ENCODE measurements at places on chromosomes 11 and 22. TPM values are rescaled to one million over a fixed set of nuclear protein-coding genes. Genes with fewer than 3 reads are reported as not detected.

The UBE2L6 gene
- 64.8 TPM for total RNA-seq

The SEC14L2 gene
- total RNA-seq: 15.1 TPM

The ALX4 gene
- 17.5 TPM for total RNA-seq

The SNX19 gene
- 129 TPM for total RNA-seq

The NCR3LG1 gene
- total RNA-seq: 9.1 TPM

The OR6A2 gene
- 0.32 TPM for total RNA-seq

The PTPRJ gene
- total RNA-seq: 11.1 TPM

The BARX2 gene
- total RNA-seq: not detected

The MAP6 gene
- total RNA-seq: 5.0 TPM

The GRM5 gene
- 0.12 TPM for total RNA-seq

The GGTLC3 gene
- total RNA-seq: not detected

The WBP2NL gene
- 2.2 TPM for total RNA-seq

The CBLIF gene
- not detected for total RNA-seq

The CALCA gene
- total RNA-seq: not detected

The OR52E8 gene
- not detected for total RNA-seq

The PLA2G3 gene
- total RNA-seq: not detected

The H19 gene
- total RNA-seq: 0.73 TPM

The NEFH gene
- total RNA-seq: 0.12 TPM

The TSPAN32 gene
- total RNA-seq: 2.1 TPM
